Body of pancreas (tissue), 4 donors: ENCODE measurements at places on chromosomes 7 and 10.

GRCh38 chr10:75530299-75530698 lies 98.9 kb downstream of the LRMDA start:
- DNase-seq: no peak
- H3K36me3 ChIP-seq: no peaks in the 10 kb centered on the region

- peaks cover 15% of the 10 kb centered on the region for H3K4me1 ChIP-seq
- no peak for DNase-seq
- H3K27me3 ChIP-seq: no peaks in the 10 kb centered on the region
- no peak overlapping the region for H3K27ac ChIP-seq
- no peaks in the 10 kb centered on the region for H3K36me3 ChIP-seq
Measured at GRCh38 chr7:32569388-32570289, 74.3 kb downstream of the AVL9 start.

GRCh38 chr7:154741131-154741530 lies 261.8 kb downstream of the PAXIP1 start:
- H3K4me1 ChIP-seq: no peaks in the 10 kb centered on the region
- no peak overlapping the region for H3K27ac ChIP-seq
- no peak overlapping the region for H3K4me3 ChIP-seq

DNA sequence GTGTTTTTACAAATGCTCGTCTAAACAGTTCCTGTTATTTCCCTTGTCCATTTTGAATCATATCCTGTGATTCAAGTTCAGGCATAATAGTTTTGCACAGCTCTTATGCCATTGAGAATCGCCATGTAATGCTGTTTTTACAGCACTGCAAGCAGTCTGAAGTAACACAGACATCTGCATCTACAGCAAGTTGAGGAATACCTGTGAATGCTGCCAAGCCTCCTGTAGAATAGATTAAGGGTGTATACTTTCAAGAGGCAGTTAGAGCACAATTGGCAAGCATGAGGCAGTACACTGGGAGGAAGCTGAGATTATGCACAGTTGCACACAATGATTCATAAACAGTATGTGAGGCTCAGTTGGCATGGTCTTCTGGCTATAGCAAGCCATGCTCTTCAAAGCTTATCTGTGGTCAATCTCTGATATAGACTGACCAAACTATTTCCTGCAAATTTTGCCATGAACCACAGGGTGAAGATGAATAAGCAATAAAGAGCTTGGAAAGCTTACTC lies 121.9 kb upstream of the AKR1E2 start:
- no peaks in the 10 kb centered on the region for H3K36me3 ChIP-seq
- no peak overlapping the region for H3K27ac ChIP-seq
- no peaks in the 10 kb centered on the region for H3K27me3 ChIP-seq
- H3K4me3 ChIP-seq: no peak overlapping the region

GRCh38 chr7:32507414-32507813 lies 12.1 kb downstream of the AVL9 start:
- no peaks in the 10 kb centered on the region for H3K4me1 ChIP-seq
- no peak overlapping the region for H3K27ac ChIP-seq
- H3K4me3 ChIP-seq: no peak overlapping the region
- H3K36me3 ChIP-seq: no peaks in the 10 kb centered on the region
